ENCODE measurements at places on chromosomes 13 and 19.

DNA sequence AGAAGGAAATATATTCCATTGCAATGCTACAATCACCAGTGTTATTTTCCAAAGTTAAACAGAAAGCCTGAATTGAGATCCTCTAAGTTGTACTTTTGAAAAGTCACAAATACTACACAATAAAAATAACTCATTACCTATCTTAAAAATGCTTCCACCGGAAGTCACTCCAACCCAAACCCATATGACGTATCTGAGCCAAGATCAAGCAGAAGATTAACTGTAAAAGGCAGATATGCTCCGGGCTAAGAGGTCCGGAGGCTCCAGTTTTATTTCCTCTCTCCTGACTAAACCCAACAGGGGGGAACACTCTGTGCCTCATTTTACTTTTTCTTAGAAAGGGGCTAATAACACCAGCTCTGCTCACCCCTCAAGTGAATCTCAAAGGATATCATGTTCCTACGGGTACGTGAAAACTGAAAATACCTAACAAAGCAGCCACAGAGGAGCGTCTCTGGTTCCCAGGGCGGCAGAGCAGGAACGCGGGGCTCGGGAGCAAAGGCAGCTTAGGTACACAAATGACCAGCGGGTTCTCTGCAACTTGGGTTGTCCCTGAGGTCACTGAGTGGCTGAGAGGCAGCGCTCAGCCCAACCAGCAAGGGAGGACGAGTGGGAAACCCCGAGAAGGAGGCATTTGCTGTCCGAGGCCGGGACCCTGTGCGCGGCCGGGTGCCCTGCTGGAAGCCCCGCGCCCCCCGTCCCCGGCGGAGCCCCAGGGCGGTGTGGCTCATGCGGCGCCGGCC is 750 bp downstream of the RAB20 start:
- no peak for DNase-seq

- DNase-seq, result no peak
These were observed 8.9 kb downstream of the ZNF93 start for GRCh38 chr19:19909654-19910053.

GRCh38 chr19:16153582-16154336 is 10.3 kb downstream of the HSH2D start:
- no peak for DNase-seq

DNA sequence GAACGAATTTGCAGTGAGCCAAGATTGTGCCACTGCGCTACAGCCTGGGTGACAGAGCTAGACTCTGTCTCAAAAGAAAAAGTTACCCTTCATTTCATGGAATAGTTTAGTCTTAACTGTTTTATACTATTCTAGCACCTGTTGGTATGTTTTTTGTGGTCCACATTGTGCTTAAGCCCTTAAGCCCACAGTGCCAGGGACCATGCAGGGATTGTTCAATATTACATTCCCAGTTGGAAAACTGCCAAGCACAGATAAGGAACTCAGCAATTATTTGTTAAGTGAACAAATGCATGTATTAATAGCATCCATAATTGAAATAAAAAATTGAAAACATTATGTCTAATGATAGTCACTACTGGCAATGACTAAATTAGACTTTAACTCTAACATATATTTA is 193.5 kb downstream of the PCDH17 start:
- no peak for DNase-seq

DNA sequence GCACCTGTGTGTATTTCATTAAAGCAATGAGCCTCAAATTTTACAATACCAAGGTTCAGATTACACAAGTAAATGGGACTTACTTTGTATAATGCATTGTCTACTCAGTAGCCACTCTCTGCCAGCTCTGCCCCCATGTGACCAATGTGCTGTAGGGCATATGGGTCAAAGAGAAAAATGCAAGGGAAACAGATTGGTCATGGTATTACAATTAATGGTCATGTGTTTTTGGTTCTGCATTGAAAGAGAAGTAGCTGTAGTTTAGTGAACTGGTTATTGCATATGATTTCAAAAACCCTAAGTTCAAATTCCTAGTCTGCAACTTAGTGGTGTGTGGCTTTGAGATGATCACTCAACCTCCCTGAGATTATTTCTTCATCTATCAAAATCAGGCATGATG is 545.4 kb downstream of the SUCLA2 start:
- no peak for DNase-seq

DNA sequence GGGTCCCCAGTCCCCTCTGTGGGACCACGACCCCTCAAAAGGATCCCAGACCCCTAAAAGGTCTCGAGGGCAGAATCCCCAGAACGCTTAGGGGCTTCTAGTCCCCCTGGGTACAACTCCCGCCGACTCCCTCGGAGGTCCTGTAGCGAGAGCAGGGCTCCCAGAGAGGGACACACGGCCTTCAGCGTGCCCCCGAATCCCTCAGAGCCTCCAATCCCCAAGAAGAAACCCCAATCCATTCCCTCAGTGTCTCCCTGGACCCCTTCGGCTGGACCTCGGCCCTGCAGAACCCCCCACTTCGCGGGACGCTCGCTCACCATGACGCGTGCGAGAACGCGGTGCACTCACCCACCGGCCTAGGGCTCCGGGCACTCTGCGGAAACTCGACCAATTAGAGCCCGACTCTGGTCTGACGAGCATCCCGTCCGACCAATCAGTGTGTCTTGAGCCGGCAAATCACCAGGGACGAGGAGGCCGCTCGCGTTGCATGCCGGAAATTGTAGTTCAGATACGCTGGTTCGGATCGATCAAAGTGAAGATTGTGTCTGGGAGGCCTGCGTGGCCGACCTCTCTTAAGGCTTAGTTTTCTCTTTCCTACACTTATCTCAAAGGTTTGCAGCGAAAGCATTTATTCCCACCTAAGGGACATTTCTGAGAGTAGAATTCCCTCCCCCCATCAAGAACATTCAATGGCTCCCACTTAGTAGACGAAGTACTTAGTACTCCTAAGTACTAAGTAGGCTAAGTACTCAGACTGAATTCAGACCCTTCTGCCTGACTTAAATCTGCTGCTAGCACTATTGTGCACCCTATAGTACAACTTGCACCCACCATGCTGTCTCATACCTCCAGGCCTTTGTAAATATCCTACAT is at the start of gene TMEM161A:
Gene TMEM161A (minus strand): TSS at position 370 of the 873 bp plus-strand sequence. CDS start 50 bp downstream, at position 320.
- peak; percentile 99 for DNase-seq

DNA sequence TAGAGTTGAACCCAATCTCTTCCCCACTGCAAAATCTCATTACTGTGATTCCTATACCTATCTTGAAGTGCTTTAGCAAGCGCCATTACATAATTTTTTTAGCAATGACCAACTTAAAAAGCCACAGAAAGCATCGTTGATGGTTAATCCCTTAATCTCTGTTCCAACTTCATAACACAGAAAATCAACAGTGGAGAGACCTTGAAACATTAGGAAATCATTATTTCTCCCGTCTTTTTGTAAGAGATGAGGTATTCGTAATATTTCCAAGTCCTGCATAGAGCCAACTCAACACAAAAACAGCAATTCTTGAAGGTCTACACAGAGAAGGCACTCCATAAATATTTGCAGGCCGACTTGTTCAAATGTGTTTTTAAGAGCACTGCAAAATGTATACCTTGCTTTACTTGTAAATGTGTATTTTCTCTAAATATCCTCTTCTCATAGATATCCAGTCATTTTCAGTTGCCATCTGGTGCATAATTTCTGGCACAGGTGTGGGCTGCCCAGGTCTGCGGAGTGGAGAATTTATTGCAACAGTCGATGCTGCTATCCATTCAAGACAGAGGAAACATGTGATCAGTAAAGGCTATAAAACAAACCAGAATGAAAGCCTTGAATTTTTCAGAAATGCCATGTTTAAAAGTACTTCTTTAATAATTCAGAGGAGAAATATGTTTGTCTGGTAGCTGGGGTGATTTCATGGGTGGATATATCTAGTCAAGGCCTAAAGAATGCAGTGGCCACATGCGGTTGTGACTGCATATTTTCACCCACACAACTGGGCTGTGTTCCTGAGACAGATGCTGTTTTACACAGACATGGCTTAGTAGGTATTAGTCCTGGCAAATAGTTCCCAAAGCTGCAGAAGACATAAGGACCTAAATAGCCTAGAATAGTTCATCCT is 234.3 kb upstream of the STARD13 start:
- peak; percentile 95 for DNase-seq

GRCh38 chr13:77833331-77833863 is 85.2 kb downstream of the EDNRB start:
- DNase-seq, result peak; percentile 70

DNA sequence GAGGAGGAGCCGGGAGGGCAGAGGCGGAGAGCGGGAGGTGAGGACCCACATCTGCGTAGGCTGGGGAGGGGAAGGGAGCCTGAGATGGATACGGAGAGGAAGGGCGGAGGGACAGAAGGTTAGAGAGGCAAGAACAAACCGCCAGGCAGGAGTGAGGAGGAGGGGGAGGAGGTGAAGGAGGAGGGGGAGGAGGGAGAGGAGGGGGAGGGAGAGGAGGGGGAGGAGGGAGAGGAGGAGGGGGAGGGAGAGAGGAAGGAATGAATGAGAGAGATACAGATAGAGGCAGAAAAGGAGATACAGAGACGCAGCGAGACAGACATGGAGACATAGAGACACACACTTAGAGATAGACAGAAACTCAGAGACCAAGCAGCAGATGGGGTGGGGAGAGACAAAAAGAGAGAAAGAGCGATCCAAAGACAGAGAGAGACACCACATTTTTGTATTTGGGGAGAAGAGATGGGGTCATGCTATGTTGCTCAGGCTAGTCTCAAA is 782 bp upstream of the CA11 start:
- peak; percentile 79 for DNase-seq

DNA sequence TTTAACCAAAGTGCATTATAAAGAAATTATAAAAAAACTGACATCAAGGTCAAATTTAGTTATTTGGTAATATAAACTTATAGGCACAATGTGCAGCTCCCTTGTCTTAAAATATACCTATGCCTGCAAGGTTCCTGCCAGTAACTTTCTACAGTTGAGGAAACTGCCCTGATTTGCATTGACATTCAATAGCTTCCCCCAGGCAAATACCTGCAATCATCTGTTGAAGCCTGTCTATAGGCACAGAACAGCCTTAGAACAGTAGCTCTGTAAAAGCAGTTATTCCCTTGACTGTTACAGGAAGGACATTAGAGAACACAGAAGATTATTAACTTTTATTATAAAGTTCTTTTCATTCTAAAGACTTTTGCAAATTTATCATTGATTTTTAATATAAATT is 1239.5 kb downstream of the PCDH9 start:
- DNase-seq, result no peak

- peak; percentile 99 for DNase-seq
These were observed 300.5 kb downstream of the SPRY2 start for GRCh38 chr13:80040196-80040980.

- no peak for DNase-seq
These were observed 4.5 kb upstream of the IL12RB1 start for GRCh38 chr19:18091217-18091608.

DNA sequence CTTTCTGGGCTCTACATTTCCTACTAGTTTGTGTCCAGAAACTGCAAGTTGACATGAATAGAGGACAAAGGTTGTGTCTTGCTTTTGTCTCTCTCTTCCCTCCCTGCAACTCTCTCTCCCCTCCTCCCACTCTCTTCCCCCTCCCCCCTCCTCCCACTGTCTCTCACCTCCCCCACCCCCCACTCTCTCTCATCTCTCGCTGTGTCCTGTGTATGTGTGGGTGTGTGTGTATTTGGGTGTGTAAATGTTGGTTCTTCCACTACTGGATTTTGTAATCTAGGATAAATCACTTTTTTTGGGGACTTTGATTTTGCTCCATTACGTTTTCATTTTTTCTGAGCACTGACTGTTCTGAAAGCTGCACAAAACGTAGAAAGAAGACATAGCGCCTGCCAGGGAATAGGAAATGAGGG is 48.4 kb downstream of the AKAP11 start:
- no peak for DNase-seq

DNA sequence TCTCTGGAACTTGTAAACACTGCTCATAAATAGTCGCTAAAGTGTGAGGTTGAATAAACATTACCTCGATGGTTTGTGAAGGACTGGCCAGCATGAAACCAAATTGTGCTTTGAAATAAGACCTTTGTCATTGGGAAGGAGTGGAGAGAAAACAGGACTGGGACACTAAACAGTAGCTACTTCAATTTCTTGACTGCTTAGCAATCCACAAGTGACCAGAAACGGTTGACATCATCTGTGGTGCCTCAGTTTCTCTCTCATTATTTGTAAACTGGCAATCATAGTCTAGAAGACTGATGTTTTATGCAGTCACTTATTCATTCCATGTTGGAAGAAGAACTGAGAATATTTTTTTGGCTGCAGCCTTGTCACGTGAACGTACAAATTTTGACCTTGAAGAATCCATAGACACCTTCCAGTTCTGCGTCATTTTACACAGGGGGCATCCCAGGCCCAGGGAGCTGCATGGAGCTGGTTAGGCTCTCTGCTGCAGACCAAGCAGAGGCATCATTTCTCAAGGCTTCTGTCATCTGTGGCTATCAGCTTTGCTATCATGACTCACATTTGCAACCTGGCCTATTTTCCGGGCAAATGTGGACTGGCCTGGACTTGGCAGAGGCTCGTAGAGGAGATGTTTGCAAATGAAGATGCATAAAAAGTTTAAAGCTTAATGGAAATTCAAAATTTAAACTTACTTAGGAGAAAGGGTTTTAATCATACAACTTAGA is 391.8 kb downstream of the FGF9 start:
- DNase-seq, result no peak

All from fibroblast of skin of abdomen (primary cell).